ENCODE measurements at places on chromosomes 2 and 18. TPM values are rescaled to one million over a fixed set of nuclear protein-coding genes. Genes with fewer than 3 reads are reported as not detected.

- DNase-seq, result no peak
- H3K36me3 ChIP-seq, result no peaks in the 10 kb centered on the region
- H3K27me3 ChIP-seq, result no peaks in the 10 kb centered on the region
- H3K4me1 ChIP-seq, result no peaks in the 10 kb centered on the region
Measured at GRCh38 chr2:118492335-118492734, 355.1 kb downstream of the EN1 start.

GRCh38 chr2:142870526-142870925 lies 6.9 kb upstream of the KYNU start:
- no peak overlapping the region for H3K4me3 ChIP-seq
- no peak for DNase-seq
- H3K27ac ChIP-seq, result no peak overlapping the region
- no peaks in the 10 kb centered on the region for H3K36me3 ChIP-seq
- no peaks in the 10 kb centered on the region for H3K27me3 ChIP-seq

GRCh38 chr2:152630466-152630865 lies 86.8 kb downstream of the PRPF40A start:
- H3K36me3 ChIP-seq, result no peaks in the 10 kb centered on the region
- H3K27me3 ChIP-seq, result no peaks in the 10 kb centered on the region
- H3K27ac ChIP-seq, result no peak overlapping the region
- H3K4me1 ChIP-seq, result peaks cover 2% of the 10 kb centered on the region
- no peak for DNase-seq
- H3K4me3 ChIP-seq, result no peak overlapping the region

- no peaks in the 10 kb centered on the region for H3K27me3 ChIP-seq
- no peaks in the 10 kb centered on the region for H3K36me3 ChIP-seq
- peaks cover 13% of the 10 kb centered on the region for H3K4me1 ChIP-seq
Measured at GRCh38 chr2:60818272-60818671, 62.2 kb downstream of the PAPOLG start.

Gene POMC
- 5.4 TPM for total RNA-seq

GRCh38 chr18:45156946-45157345 lies 458.3 kb upstream of the SLC14A2 start:
- H3K4me3 ChIP-seq, result no peak overlapping the region
- H3K36me3 ChIP-seq, result no peaks in the 10 kb centered on the region
- no peaks in the 10 kb centered on the region for H3K4me1 ChIP-seq
- H3K27ac ChIP-seq, result no peak overlapping the region

DNA sequence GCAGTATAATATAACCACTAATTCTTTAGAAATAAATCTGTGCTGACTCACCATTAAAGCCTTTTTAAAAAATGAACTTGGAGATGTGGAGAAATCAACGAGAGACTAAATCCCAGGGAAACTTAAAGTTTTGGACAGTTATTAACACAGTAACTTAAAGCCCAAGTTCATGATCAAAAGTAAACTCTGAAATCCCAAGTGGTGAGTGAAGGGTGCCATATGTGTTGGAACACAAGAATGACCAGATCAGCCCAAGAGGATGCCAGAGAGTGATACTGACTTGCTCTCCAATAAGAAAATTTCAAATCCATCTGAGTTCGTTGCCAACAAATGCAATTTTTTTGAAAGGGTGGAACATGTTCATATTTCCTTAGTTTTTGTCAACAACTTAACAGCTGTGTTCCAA lies 838.1 kb upstream of the ACVR2A start:
- H3K36me3 ChIP-seq, result no peaks in the 10 kb centered on the region
- H3K27me3 ChIP-seq, result no peaks in the 10 kb centered on the region
- H3K4me3 ChIP-seq, result no peak overlapping the region

GRCh38 chr2:20198001-20198400 lies 26.9 kb downstream of the SDC1 start:
- no peaks in the 10 kb centered on the region for H3K4me1 ChIP-seq
- no peak for DNase-seq
- H3K4me3 ChIP-seq, result no peak overlapping the region
- no peaks in the 10 kb centered on the region for H3K36me3 ChIP-seq
- H3K27me3 ChIP-seq, result no peaks in the 10 kb centered on the region

DNA sequence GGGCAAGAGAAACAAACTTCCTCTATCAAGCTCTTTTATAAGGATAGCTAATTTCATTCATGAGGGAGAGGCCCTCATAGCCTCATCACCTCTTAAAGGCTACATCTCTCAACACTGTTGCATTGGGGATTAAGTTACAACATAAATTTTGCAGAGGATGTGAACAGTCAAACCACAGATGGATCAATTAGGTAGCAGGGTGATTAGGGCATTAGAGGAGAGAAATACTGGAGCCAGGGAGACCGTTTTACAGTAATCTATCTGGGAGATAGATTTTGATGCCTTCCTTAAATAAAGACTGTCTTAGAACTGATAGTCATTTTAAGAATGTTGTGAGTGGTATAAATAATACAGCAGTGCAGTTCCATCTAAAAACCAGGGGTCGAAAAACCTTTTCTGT lies 258.9 kb downstream of the DCC start:
- H3K27ac ChIP-seq, result no peak overlapping the region
- no peak overlapping the region for H3K4me3 ChIP-seq
- DNase-seq, result no peak
- H3K27me3 ChIP-seq, result no peaks in the 10 kb centered on the region

- no peak overlapping the region for H3K27ac ChIP-seq
- no peak for DNase-seq
- H3K27me3 ChIP-seq, result no peaks in the 10 kb centered on the region
Measured at GRCh38 chr2:38863061-38863695, 12.6 kb downstream of the DHX57 start.

Gene SLC16A14
- total RNA-seq, result 3.8 TPM

Gene ABCB11
- 0.06 TPM for total RNA-seq

Measured in heart right ventricle (tissue), 16 donors.